Chondrocyte (in vitro differentiated cells): ENCODE measurements at places on chromosomes 7 and 10. TPM values are rescaled to one million over a fixed set of nuclear protein-coding genes. Genes with fewer than 3 reads are reported as not detected.

DNA sequence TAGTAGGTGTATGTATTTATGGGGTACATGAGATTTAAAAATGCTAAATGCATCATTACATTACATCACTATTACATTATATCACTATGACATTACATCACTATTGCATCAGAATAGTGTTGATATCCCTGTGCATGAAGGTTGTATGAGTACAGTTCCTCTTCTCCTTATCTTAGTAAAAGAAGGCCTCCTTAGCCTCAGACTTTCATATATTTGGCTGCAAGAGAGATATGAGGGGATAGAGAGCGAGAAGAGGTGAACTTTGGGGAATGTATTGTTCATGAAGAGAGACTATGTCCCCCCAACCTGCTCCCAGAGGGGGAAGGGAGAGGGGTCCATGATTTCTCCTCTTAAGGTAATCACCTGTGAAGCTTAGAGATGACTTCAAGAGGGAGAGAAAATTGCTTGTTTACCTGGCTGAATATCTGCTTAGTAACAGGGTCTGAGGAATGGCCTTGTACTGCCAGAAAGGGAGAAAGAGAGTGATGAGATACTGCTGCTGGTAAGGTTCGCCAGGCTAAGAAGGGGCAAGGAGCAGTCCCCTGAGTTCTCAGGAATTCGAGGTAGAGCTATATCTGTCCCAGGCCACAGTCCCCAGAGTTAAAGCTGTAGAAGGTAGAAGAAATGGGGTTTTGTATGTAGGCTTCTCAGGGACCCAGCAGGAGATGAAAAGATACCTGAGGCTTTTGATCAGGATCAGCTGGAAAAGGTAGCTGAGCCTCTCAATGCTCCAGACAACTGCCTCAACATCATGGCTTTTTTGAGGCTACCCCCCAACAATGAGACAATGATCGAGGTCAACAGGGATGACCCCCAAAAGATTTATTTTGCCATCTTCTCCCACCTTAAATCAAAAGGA is 168.4 kb upstream of the WNT16 start:
- DNase-seq: no peak
- no peak overlapping the region for H3K27ac ChIP-seq
- no peaks in the 10 kb centered on the region for H3K27me3 ChIP-seq
- no peaks in the 10 kb centered on the region for H3K4me1 ChIP-seq

GRCh38 chr10:21336476-21337170 is 188.9 kb downstream of the SKIDA1 start:
- peaks cover 33% of the 10 kb centered on the region for H3K4me1 ChIP-seq
- DNase-seq: no peak
- H3K27me3 ChIP-seq: no peaks in the 10 kb centered on the region

DNA sequence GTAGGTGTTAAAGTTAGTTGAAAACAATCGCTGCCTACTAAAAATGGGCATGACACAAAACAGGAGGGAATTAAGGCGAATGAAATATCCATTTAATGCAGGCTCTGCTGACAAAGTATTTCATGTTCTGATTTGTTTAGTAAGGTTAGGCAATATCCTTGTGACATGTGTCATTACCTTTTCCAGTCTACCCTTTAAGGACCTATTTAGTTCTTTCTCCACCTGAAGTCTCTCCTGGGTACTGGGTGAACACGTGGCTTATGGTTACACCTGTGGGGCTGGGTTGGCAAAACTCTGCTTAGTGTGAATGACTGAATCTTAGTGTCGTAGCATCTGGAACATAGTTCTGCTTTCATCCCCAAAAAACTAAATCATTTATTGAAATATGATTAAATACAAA is 313.5 kb downstream of the CCDC3 start:
- H3K27ac ChIP-seq: no peak overlapping the region
- no peaks in the 10 kb centered on the region for H3K27me3 ChIP-seq
- H3K4me3 ChIP-seq: no peak overlapping the region
- DNase-seq: no peak
- peaks cover 22% of the 10 kb centered on the region for H3K4me1 ChIP-seq
- no peaks in the 10 kb centered on the region for H3K36me3 ChIP-seq

GRCh38 chr7:128831178-128831993 is 1.2 kb downstream of the FLNC start:
- peak overlapping the region; percentile 89 for H3K4me3 ChIP-seq
- H3K27me3 ChIP-seq: no peaks in the 10 kb centered on the region
- H3K36me3 ChIP-seq: no peaks in the 10 kb centered on the region
- peak; percentile 86 for DNase-seq
- peaks cover 73% of the 10 kb centered on the region for H3K4me1 ChIP-seq
- peak overlapping the region; percentile 75 for H3K27ac ChIP-seq

DNA sequence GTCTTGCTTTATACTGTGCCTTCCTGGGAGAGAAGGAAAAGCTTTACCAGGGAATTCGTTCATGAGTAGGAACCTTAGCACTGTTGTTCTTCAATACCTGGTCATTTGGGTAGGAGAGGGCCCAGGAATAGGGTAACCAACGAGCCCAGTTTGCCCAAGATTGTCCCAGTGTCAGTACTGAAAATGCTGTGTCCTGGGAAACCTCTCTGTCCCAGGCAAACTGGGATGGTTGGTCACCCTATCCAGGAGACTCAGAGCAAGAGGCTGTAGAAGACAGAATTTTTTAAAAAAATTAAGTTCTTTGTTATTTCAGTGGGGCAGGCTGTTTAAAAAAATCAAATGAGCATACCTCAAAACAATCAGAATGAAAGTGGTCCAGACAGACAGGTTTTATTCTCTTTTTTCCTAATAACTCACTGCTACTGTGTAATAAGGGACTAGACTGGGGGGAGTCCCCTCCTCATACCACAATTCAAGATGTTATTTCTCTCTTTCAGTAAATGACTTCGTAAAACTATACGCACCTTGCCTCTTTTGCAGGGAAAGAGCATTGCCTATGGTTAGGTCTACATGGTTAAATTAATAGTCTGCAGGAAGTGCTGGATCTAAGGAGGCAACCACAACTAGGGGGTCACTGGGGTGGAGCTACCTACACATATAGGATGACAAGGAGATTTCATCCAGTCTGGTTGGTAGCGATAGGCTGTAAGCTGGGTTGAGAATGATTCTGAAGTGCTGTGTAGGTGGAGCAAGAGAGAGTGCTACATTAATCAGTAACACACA is 41.1 kb upstream of the FAM133B start:
- H3K36me3 ChIP-seq: peaks cover 11% of the 10 kb centered on the region
- DNase-seq: no peak
- peaks cover 47% of the 10 kb centered on the region for H3K4me1 ChIP-seq
- H3K27me3 ChIP-seq: no peaks in the 10 kb centered on the region
- no peak overlapping the region for H3K4me3 ChIP-seq

- peaks cover 2% of the 10 kb centered on the region for H3K36me3 ChIP-seq
- H3K27me3 ChIP-seq: no peaks in the 10 kb centered on the region
- H3K4me1 ChIP-seq: peaks cover 6% of the 10 kb centered on the region
- no peak for DNase-seq
Measured at GRCh38 chr7:20191391-20191869, 25.8 kb downstream of the MACC1 start.

- no peak for DNase-seq
- H3K27me3 ChIP-seq: peaks cover 5% of the 10 kb centered on the region
- H3K27ac ChIP-seq: no peak overlapping the region
- H3K4me3 ChIP-seq: no peak overlapping the region
- no peaks in the 10 kb centered on the region for H3K36me3 ChIP-seq
Measured at GRCh38 chr7:36570528-36571189, 153.6 kb downstream of the AOAH start.

GRCh38 chr7:113504142-113504541 is 385.8 kb upstream of the SMIM30 start:
- DNase-seq: no peak
- no peak overlapping the region for H3K27ac ChIP-seq
- H3K4me3 ChIP-seq: no peak overlapping the region
- H3K27me3 ChIP-seq: peaks cover 6% of the 10 kb centered on the region

CTTNBP2 gene
- total RNA-seq: 2.3 to 5.1 TPM (median 2.9 TPM) in 3 replicates

ANKRD30A gene
- total RNA-seq: not detected in 3 replicates

SEMA3E gene
- total RNA-seq: 3.7 to 10.1 TPM (median 5.1 TPM) in 3 replicates

SPDYE2 gene
- total RNA-seq: not detected in 3 replicates

ABCB1 gene
- total RNA-seq: not detected in 3 replicates
